Stimulated activated CD4-positive, alpha-beta T cell treated with anti-CD3 and anti-CD28 coated beads, Interleukin-2, amount 100 ng/mL, for 48 hours (primary cell): ENCODE measurements at places on chromosomes 13 and 19.

GRCh38 chr19:2176337-2176994, 12.7 kb downstream of the DOT1L start:
- no peak for DNase-seq

DNA sequence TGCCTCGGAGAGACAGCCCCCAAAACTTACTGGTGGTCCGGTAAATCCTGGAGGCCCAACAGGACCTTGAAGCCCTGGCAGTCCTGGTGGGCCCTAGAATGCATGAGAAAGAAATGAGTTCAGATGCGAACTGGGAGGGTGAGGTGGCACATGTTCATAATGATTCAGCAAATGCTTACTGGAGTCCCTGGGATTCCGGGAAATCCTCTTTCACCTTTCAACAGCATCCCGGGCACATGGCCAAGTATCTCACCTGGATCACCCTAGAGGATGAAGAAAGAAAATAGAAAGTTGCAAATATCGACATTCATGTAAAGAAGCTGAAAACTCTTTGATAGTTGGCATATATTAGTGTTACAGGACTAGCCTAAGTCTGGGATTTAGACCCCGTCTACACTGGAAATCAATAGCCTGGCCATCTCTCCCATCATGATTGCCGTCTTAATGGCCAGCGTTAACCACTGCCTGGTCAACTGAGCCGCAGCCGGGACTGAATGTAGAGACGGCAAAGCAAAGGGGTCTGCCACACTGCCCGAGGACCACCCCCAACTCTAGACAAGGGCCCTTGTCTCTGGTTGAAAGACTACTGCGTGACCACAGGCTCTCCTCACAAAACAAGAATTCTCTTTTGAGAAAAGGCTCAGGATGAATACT, 96.9 kb downstream of the COL4A1 start:
- no peak for DNase-seq

- DNase-seq, result no peak
Measured at GRCh38 chr13:43758834-43759233, 27.9 kb downstream of the ENOX1 start.

DNA sequence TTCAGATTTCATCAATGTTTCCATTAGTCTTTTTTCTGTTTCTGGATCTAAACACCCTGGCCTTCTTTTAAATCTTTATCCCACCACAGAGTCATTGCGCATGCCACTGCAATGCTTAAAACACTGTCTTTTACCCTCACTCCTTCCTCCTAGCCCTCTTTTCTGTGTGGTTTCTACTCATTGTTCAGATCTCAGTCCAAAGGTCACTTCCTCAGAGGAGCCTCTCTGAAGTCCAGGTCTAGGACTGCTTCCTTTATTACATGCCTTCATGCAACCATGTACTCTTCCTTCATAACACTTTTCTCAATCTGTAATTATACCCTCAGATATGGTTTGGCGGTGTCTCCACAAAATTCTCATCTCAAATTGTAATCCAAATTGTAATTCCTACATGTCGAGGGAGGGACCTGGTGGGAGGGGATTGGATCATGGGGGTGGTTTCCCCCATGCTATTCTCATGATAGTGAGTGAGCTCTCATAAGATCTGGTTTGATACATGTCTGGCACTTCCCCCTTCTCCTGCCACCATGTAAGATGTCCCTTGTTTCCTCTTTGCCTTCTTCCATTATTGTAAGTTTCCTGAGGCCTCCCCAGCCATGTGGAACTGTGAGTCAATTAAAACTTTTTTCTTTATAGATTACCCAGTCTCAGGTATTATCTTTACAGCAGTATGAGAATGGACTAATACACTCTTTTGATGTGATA, 808.9 kb downstream of the DIAPH3 start:
- DNase-seq, result no peak

DNA sequence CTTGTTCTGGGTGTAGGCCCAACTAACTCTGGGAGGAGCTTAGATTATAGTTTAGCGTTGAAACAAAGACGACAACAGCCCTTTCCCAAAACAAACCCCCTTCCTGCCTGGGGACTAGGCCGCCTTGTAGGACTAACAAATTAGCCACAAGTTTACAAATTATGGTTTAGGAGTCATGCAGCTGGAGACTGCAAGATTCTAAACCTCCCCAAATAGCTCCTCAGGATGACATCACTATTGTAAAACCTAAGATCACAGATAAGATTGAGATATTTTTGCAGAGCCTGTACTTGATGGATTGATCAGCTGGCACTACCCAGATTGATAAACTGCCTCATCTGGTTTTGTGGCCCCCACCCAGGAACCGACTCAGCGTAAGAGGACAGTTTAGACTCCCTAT, 2.3 kb upstream of the SLC25A15 start:
- no peak for DNase-seq

DNA sequence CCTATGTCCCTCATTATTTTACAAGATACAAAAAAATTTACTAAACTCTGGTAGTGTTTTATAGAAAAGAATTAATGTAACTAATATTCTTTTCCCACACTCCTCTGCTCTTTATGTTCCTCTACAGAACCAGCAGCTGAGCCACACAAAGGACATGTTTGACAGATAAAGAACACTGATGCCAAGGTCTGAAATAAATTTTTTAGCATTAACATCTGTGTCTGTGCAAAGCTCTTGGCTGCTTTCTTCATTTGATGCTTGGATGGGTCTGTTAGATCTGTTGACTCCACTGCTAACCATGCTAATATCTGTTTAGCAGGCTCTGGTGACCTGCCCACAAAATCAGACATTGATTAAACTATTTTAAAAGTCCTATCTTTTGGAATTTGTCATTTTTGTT, 2363.8 kb downstream of the PCDH9 start:
- DNase-seq, result no peak

GRCh38 chr13:64283926-64284325, 2868.3 kb upstream of the PCDH20 start:
- no peak for DNase-seq

DNA sequence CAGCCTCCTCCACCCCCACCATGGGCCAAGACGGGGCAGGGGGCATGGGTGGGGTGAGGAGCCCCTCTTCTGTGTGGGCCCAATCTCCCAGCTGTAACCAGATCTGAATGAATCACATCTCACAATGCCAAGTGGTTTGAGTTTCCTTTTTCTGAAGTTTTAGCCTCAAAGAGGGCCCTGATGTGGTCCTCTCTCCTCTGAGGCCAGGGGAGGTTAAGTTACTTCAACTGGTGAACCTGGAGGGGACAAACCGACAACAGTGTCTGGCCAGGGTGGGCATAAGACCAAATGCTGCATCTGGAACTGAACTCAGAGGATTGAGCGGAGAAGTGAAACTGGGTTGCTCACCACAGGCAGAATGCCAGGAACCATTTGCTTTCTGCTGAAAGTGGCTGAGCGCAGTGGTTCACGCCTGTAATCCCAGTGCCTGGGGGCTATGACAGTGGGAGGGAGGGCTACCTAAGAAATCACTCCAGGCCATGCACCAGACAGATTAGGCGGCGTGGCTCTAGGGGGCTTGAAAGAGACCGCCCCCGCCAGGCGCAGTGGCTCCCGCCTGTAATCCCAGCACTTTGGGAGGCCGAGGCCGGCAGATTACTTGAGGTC, 15.4 kb upstream of the IRGC start:
- no peak for DNase-seq

- no peak for DNase-seq
Measured at GRCh38 chr19:32858559-32858958, 11.0 kb downstream of the SLC7A9 start.
